Aorta (tissue), 5 donors: ENCODE measurements at places on chromosomes 6 and 20. TPM values are rescaled to one million over a fixed set of nuclear protein-coding genes. Genes with fewer than 3 reads are reported as not detected.

The TMEM14A gene
- total RNA-seq = 25.3 TPM

The BTN1A1 gene
- not detected for total RNA-seq

The PPP1R16B gene
- total RNA-seq = 17.6 TPM

The FNDC1 gene
- total RNA-seq = 1.4 TPM

The GTSF1L gene
- total RNA-seq = not detected

The OTOR gene
- not detected for total RNA-seq

The EYA4 gene
- 1.7 TPM for total RNA-seq

The FNDC11 gene
- 0.57 TPM for total RNA-seq

The TMEM74B gene
- total RNA-seq = 0.71 TPM
